ENCODE measurements at places on chromosomes 7 and 10.

DNA sequence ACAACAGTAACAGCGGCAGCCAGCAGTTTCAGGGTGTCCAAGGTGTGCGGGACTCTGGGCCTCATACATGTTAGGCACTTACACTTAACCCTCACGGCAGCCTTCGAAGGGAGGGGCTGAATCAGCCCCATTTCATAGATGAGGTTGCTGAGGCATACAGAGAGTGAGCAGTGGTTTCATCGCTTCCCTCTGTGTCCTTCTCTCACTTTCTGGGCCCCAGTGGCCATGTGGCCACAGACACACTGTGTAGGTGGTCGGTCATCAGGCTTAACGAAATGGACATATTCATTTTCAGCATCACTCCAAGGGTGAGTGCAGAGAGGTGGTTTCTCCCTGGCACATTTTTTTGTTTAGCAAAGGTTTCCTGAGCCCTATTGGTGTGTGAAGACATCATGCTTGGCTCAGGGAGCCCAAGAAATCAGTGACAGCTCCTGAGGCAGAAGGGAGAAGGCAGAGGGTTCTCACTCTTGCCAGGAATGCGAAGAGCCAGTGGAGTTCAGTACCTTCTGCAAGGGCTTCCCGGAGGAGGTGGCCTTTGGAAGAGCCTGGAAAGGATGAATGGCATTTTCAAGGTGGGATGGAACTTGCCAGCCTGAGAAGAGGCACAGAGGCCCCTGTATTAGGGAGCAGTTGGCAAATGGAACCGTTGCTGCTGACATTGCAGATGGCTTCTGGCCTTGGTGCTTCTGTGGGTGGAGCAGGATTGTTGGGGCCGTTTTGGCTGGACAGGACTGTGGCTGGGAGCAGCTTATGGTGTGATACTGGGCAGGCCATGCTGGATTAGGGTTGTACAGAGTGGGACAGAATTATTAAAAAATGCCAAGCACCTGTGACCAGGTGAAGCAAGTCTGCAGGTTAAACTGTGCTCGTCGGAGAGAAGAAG is 61.7 kb upstream of the PPIF start:
- no peak overlapping the region for H3K4me3 ChIP-seq
- no peak for DNase-seq
- peaks cover 24% of the 10 kb centered on the region for H3K4me1 ChIP-seq
- H3K27me3 ChIP-seq = no peaks in the 10 kb centered on the region
- H3K36me3 ChIP-seq = peaks cover 3% of the 10 kb centered on the region

DNA sequence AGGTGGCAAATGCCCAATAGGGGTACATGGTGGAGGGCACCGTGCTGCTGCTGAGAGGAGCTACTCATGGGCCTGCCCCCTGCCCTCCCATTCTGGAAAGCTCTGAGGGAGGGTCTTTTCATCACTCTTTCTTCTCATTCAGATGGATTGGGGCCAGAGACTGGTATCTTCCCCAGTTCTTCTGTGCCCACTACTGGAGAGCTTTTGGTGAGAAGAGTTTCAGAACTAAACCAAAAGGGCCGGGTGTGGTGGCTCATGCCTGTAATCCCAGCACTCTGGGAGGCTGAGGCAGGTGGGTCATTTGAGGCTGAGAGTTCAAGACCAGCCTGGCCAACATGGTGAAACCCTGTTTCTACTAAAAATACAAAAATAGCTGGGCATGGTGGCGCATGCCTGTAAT is 12.5 kb downstream of the ADRA2A start:
- no peaks in the 10 kb centered on the region for H3K27me3 ChIP-seq
- H3K4me3 ChIP-seq = no peak overlapping the region
- H3K4me1 ChIP-seq = no peaks in the 10 kb centered on the region
- H3K27ac ChIP-seq = no peak overlapping the region
- no peaks in the 10 kb centered on the region for H3K36me3 ChIP-seq
- DNase-seq = no peak

- no peaks in the 10 kb centered on the region for H3K4me1 ChIP-seq
- H3K27ac ChIP-seq = no peak overlapping the region
These were observed 322.7 kb downstream of the GFRA1 start for GRCh38 chr10:115950320-115950719.

GRCh38 chr7:127768241-127768640 is 116.2 kb downstream of the SND1 start:
- H3K27me3 ChIP-seq = no peaks in the 10 kb centered on the region
- DNase-seq = no peak
- H3K4me3 ChIP-seq = no peak overlapping the region
- no peaks in the 10 kb centered on the region for H3K4me1 ChIP-seq
- no peaks in the 10 kb centered on the region for H3K36me3 ChIP-seq

- H3K36me3 ChIP-seq = no peaks in the 10 kb centered on the region
- H3K27me3 ChIP-seq = no peaks in the 10 kb centered on the region
- peaks cover 3% of the 10 kb centered on the region for H3K4me1 ChIP-seq
These were observed 20.7 kb downstream of the NMT2 start for GRCh38 chr10:15147594-15148392.

GRCh38 chr7:159025161-159025779 is 119.4 kb downstream of the VIPR2 start:
- no peak for DNase-seq
- peaks cover 5% of the 10 kb centered on the region for H3K27me3 ChIP-seq
- no peaks in the 10 kb centered on the region for H3K36me3 ChIP-seq

DNA sequence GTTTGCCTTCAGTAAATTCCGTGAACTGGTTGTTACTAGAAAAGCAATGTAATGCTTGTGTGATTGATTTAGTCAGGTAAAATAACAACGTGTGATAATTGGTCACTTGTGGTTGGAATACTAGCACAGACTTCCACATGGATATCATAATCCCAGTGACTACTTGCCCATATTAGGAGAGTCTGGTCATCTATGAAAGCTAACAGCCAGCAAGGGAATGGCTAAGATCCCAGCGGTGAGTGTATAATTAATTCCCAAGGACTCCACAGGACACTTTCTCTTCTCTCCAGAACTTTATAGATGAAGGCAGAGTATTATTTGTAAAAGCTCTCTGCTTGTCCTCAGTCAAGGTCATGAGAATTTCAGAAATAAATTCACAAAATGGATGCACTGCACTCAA is 662.6 kb upstream of the TEX47 start:
- no peaks in the 10 kb centered on the region for H3K27me3 ChIP-seq
- H3K4me3 ChIP-seq = no peak overlapping the region
- no peaks in the 10 kb centered on the region for H3K4me1 ChIP-seq
- no peak for DNase-seq

DNA sequence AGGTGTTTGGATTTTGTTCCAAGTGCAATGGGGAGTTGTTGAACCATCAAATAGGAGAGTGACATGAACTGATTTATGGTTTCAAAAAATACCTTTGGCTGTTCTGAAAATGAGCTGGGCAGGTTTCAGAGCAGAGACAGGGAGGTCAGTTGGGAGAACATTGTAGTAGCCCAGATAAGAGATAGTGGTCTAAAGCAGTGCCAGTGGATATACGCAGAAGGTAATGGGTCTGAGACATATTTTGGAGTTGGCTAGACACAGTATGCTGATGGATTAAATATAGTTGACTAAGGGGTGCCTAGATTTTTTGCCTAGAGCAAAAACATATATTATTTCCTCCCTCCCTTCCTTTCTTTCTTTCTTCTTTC is 21.3 kb upstream of the CDK14 start:
- no peaks in the 10 kb centered on the region for H3K36me3 ChIP-seq
- H3K27ac ChIP-seq = no peak overlapping the region
- H3K4me1 ChIP-seq = no peaks in the 10 kb centered on the region
- no peak overlapping the region for H3K4me3 ChIP-seq

DNA sequence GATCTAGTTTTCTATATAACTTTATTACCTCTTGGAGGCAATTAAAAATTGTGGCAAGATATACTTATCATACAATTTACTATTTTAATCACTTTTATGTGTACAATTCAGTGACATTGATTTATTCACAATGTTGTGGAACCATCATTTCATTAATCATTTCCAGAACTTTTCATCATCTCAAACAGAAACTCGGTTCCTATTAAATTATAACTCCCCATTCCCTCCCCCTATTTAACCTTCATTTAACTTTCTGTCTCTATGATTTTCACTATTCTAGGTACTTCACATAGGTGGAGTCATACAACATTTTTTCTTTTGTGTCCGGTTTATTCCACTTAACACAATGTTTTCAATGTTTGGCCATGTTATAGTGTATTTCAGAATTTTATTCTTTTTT is 252.8 kb downstream of the REEP3 start:
- H3K4me1 ChIP-seq = no peaks in the 10 kb centered on the region
- H3K27me3 ChIP-seq = peaks cover 3% of the 10 kb centered on the region
- H3K4me3 ChIP-seq = no peak overlapping the region
- no peaks in the 10 kb centered on the region for H3K36me3 ChIP-seq
- DNase-seq = no peak

GRCh38 chr10:79487296-79488194 is 24.8 kb upstream of the EIF5AL1 start:
- H3K4me3 ChIP-seq = no peak overlapping the region
- peak; percentile 4 for DNase-seq
- no peak overlapping the region for H3K27ac ChIP-seq
- H3K4me1 ChIP-seq = no peaks in the 10 kb centered on the region

GRCh38 chr10:51156926-51157325 is 82.6 kb downstream of the PRKG1 start:
- H3K27me3 ChIP-seq = no peaks in the 10 kb centered on the region
- no peak overlapping the region for H3K4me3 ChIP-seq
- no peak for DNase-seq
- H3K4me1 ChIP-seq = no peaks in the 10 kb centered on the region

DNA sequence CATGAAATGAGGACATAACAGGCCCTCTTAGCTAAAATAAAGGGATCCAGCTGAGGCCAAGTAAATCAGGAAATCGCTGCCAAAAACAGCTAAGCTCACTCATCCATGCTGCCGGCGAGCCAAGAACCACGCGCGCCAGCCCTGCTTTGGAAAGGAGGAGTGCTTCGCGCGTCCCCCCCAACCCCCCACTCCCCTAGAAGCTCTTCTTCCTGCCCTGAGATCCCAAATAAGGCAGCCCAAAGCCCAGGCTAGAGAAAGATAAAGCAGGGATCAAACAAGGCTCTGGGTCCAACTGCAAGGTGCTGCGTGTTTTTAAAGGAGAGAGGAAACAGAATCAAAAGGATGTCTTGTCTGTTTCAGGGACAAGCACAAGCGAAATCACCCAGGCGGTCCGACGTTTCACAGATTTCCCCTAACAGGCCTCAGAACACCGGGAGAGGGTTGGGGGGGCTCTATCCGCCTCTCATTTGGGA is 168.3 kb upstream of the AUTS2 start:
- no peaks in the 10 kb centered on the region for H3K4me1 ChIP-seq
- H3K27me3 ChIP-seq = no peaks in the 10 kb centered on the region
- no peaks in the 10 kb centered on the region for H3K36me3 ChIP-seq
- no peak overlapping the region for H3K4me3 ChIP-seq
- no peak overlapping the region for H3K27ac ChIP-seq
- no peak for DNase-seq

DNA sequence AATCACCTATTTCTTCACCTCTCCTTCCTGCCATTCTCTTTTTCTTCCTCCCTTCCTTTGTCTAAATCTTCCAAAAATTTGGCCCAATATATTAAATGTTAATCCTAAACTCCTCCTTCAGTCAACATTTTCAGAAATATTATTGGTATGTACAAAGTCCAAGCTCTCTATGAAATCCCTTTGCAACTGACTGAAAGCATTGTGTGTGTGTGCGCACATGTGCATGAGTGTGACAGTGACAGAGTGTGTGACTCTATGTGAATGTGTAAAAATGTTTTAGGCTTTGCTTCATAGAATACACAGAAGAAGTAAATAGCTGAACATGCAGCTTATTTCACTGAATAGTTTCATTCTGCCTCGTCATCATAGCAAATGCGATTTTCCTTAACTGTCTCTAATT is 7.0 kb downstream of the GPAM start:
- no peak for DNase-seq
- H3K36me3 ChIP-seq = peaks cover 50% of the 10 kb centered on the region
- no peaks in the 10 kb centered on the region for H3K4me1 ChIP-seq
- H3K4me3 ChIP-seq = no peak overlapping the region
- H3K27ac ChIP-seq = no peak overlapping the region
- H3K27me3 ChIP-seq = no peaks in the 10 kb centered on the region

- no peaks in the 10 kb centered on the region for H3K27me3 ChIP-seq
- H3K27ac ChIP-seq = no peak overlapping the region
- DNase-seq = no peak
- H3K4me1 ChIP-seq = no peaks in the 10 kb centered on the region
- no peaks in the 10 kb centered on the region for H3K36me3 ChIP-seq
These were observed 67.7 kb upstream of the JCAD start for GRCh38 chr10:30127120-30127541.

DNA sequence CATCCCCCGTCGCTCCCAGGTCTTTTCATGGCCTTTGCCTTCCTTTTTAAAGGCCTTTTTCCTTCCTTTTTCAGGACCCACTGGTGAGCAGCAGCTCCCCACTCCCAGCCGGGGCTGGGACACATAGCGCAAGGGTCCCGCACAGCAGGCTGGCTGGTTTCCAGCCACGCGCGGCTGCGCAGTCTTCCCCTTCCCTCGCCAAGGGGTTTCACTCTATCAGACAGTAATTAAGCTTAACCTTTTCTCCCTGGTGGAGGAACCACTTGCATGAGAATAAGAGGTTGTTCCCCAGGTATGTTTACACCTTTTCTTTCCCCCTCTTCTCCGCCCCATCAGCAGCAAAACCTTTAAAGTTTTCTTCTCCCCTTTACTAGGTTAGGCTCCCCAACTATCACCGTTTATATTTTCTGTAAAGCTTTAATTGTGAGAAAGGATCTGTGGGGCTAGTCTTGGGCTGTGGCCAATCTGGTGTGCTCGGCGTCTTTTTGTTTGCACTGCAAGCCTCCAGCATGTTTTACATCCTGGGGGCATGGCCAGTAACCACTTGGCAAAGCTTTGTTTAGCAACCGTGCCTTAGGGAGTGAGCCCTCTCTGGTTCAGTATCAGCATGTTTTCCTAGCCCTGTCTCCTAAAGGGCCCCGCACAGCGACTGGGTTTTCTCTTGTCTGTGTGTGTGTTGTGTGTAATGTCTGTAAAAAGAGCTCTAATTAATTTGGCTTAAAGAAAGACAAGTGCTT is 219.6 kb downstream of the PHF14 start:
- H3K4me1 ChIP-seq = no peaks in the 10 kb centered on the region
- H3K27ac ChIP-seq = no peak overlapping the region
- H3K27me3 ChIP-seq = no peaks in the 10 kb centered on the region
- no peak for DNase-seq

GRCh38 chr10:79293841-79294581 is 53.3 kb upstream of the PPIF start:
- H3K36me3 ChIP-seq = peaks cover 37% of the 10 kb centered on the region
- DNase-seq = no peak
- H3K27ac ChIP-seq = no peak overlapping the region
- H3K4me1 ChIP-seq = no peaks in the 10 kb centered on the region

DNA sequence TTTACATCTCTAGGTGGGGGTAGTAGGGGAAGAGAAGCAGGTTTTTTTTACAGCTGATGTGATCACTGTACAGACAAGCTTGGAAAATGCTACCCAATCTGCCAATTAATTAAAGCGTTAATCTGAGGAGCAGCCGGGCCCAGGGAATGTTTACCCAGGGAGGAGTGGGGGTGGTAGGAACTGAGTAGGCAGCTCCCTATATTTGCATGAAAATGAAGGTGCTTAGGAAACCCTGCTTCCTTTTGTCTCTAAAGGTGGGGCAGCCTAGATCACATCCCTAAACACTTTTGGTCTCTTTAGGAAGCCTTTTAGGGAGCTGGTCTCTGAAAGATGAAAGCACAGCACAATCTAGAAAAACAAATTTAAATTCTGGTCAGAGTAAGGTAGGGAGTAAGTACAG is 53.0 kb upstream of the NFKB2 start:
- H3K4me1 ChIP-seq = no peaks in the 10 kb centered on the region
- peaks cover 17% of the 10 kb centered on the region for H3K36me3 ChIP-seq
- no peak overlapping the region for H3K4me3 ChIP-seq
- H3K27me3 ChIP-seq = no peaks in the 10 kb centered on the region
- DNase-seq = no peak
- H3K27ac ChIP-seq = no peak overlapping the region

GRCh38 chr7:11194492-11194891 is 220.8 kb downstream of the PHF14 start:
- H3K27me3 ChIP-seq = no peaks in the 10 kb centered on the region
- no peak overlapping the region for H3K4me3 ChIP-seq
- no peaks in the 10 kb centered on the region for H3K4me1 ChIP-seq
- no peaks in the 10 kb centered on the region for H3K36me3 ChIP-seq
- DNase-seq = no peak
